Activated naive CD8-positive, alpha-beta T cell treated with anti-CD3 and anti-CD28 coated beads, Interleukin-2, amount 50 U/mL, for 16 hours (primary cell): ENCODE measurements at places on chromosomes 12 and 14.

DNA sequence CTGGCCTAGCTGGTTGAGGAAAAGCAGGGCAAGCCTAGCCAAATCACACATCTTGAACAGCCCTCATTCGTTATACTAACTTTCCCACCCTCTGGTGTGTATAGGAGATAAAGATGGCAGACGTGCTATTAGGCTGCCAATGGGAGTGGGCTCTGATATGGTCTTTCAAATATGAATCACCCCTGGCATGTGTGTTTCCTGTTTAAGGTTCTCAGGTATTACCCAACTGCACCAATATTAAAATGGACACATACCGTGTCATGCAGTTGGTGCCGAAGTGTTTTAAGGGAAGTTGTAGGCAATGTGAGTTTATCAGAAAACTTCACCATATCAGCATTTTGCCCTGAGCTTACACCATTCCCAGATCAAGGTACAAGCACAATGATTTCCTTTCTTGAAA lies 33.4 kb downstream of the CHST11 start:
- no peak for DNase-seq

DNA sequence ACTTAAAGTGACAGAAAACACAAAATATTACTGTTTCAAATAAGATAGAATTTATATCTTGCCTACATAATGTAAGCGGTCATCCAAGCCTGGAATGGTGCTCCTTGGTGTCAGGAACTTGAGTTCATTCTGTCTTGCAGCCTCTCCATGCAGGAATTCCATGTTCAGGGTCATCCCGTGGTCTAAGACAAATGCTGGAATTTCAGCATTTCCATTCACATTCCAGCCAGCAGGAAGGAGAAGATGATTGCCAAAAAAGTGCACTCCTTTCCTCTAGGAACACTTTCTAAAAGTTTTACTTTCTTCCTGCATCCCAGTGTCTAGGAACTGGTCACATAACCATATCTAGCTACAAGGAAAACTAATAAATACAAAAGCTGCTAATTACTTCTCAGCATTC lies 106.3 kb downstream of the PTPRO start:
- DNase-seq: no peak

DNA sequence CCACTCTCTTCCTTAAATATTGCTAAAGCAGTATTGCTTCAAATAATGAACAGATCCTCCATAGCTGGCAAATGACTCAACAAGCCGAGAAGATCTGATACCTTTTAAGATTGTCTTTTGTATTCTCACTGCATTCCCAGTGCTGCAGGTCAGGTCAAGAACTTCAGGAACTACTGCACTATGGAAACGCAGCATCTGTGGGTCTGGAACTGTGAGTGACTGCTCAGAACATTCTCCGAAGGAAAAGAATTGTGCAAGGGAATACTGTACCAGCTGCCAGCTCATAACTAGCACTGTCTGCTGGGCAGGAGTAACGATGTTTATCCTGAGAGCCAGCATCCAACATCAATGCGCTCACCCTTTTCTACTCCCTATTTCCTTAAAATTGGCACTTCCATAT lies 348.0 kb upstream of the SOX5 start:
- DNase-seq: no peak

DNA sequence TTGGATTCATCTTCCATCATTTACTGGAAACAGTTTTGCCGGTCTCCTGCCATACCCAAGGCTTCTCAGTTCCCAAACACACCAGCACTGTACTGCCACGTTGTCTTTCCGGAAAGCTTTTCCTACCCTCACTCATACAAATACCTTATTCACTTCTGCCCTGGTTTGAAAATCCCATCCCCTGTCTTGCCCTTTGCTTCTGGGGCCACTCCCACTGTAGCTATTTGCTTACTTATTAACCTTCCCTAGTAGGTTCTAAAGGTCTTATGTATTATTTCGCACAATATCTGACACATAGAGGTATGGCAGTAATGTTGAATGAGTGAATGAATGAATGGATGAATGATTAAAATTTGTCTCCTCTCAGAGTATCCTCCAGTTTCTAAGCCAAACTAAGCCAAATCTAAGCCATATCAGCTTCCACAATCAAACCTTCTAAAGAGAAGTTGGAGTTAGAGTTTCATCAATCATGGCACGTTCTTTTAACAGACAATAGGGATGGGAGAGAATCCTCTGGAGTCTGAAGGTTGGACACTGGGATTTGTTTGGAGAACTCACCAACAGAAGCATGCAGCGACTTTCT lies 18.6 kb downstream of the TSPAN8 start:
- DNase-seq: no peak

GRCh38 chr14:60508707-60509437 lies at the start of gene SIX6:
Gene SIX6 (plus strand): TSS chr14:60509146. CDS start chr14:60509399, 253 bp downstream.
- DNase-seq: no peak

DNA sequence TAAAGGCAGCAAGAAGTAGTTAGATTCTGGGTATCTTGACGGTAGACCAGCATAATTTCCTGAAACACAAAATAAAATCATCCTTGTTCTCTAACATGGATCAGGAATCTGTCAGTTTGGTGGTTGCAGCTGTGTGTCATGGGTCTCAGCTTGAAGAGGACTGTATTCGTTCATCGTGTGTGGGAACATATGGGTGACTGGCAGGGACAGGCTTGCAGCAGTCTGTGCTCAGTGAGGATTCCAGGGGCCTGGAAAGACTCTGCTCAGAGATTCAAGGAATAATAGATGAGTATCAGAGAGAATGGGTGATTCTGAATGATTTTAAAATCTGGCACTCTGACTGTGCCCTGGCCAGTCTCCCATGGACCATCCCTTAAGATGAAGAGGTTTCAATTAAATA lies 421.6 kb downstream of the APAF1 start:
- DNase-seq: no peak

DNA sequence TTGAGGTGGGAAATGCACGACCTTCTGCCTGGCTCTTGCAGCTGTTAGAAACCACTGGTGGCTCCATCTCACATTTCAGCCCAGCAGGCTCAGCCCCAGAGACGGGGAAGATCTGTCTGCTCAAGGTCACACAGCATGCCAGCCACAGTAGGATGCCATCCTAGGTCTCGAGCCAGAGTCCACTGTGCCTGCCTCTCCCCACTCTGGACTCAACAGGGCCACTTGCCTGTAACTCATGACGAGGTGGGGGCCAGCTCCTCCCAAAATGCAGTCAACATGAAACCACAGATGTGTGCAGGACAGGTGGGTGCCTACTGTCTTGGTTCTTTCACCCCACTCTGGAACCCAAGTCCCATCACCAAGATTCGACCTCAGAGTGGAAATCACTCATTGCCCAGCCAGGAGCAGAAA lies 23.2 kb downstream of the BCL11B start:
- no peak for DNase-seq

DNA sequence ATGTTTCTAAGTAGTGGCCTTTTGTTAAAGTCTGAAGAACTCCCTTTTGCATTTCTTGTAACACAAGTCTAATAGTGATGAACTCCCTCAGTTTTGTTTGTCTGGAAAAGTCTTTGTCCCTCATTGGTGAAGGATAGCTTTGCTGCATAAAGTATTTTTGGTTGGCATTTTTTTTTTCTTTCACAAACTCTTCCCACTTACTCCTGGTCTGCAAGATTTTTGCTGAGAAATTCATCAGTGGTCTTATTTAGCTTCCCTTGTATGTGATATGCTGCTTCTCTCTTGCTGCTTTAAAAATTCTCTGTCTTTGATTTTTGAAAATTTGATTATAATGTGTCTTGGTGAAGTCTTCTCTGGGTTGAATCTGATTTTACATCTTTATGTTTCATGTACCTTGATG lies 22.7 kb downstream of the TRMT5 start:
- DNase-seq: no peak

DNA sequence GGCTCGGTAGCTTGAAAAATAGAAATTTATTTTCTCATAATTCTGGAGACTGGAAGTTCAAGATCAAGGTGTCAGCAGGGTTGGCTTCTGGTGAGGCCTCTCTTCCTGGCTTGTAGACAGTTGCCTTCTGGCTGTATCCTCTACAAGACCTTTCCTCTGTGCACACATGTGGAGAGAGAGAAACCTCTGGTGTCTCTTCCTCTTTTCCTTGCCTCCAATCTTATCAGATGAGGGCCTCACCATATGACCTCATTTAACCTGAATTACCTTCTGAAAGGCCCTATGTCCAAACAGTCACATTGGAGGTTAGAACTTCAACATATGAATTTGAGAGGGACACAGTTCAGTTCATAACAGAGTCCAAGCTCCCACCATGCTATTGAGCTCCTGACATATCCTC lies 166.4 kb downstream of the TTC8 start:
- DNase-seq: no peak

GRCh38 chr12:108173160-108173559 lies 44.1 kb downstream of the WSCD2 start:
- no peak for DNase-seq

GRCh38 chr12:25583545-25583944 lies 30.5 kb upstream of the LMNTD1 start:
- no peak for DNase-seq

- DNase-seq: no peak
Measured at GRCh38 chr14:51205486-51205885, 34.6 kb upstream of the TMX1 start.

GRCh38 chr12:2083008-2083407 lies 30.2 kb downstream of the CACNA1C start:
- DNase-seq: no peak

DNA sequence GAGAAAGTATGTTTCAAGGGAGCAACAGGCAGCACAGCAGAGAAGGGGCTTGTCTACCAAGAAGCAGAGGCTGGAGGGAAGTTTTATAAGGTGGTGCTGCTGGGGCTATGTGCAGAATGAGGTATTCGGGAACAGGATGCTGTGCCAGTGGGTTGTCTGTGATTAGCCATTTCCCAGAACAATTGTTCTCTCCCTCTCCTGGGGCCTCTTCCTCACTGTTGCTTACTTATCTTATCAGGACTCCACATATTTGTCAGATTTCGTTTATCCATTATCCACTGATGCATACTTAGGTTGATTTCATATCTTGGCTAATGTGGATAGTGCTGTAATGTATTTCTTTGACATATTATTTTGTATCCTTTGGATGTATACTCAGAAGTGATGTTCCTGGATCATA lies 195.1 kb upstream of the RTL1 start:
- no peak for DNase-seq

DNA sequence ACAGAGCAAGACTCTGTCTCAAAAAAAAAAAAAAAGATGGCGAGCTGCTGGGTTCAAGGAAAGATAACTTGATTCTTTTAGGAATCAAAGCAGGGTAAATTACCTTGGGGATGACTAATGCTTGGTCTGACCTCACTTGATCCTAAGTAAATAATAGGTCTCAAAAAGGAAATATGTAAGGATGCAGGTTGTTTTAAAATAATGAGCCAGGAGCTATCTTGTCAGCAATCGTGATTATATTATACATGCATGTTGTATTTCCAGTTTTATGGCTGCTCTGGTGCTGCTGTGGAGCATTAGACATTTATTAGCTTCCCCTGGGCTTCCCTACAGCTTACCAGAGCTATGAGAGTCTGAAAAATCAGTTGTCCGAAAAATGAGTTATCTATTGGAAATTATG lies 2.6 kb downstream of the EIF2B2 start:
- no peak for DNase-seq

GRCh38 chr14:90332271-90332584 lies 487 bp upstream of the NRDE2 start:
- DNase-seq: no peak

- DNase-seq: no peak
Measured at GRCh38 chr12:68888243-68888642, 44.7 kb downstream of the CPM start.

- DNase-seq: no peak
Measured at GRCh38 chr14:90681929-90682328, 134.3 kb downstream of the TTC7B start.

- DNase-seq: no peak
Measured at GRCh38 chr12:64431791-64432190, 20.1 kb upstream of the TBK1 start.

GRCh38 chr12:11894890-11895289 lies 175.8 kb upstream of the BCL2L14 start:
- DNase-seq: no peak

DNA sequence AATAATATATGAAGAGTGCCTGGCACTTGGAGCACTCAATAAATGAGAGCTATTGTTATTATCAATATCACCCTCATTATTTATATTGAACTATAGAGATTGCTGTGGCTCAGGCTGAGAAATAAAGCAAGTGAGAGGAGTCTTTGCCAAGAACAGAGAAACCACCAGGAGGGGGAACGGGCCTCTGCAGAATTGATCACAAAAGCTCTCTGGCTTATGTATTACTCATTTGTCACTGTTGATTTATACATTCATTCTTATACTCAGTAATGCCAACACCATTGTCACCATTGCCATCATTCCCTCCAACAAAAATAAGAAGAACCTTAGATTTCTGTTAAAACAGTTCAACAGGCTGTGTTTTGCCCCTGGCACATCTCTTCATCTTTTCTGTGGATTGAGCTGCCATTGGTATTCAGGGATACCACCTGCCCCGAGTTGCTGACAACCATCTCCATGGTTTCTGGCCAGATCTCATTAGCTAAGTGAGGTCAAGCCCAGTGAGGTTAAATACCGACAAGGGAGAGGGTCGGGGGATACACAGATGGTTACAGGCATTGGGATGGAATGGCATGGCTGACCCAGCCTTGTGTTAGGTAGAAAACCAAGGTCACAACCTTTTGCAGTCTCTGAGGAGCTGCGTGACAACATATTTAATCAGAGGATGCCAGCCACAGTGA lies 21.8 kb upstream of the PCNX1 start:
- no peak for DNase-seq

- no peak for DNase-seq
Measured at GRCh38 chr12:56253091-56253490, 5.1 kb downstream of the ANKRD52 start.

GRCh38 chr12:67701121-67701520 lies 52.6 kb downstream of the DYRK2 start:
- DNase-seq: no peak

- DNase-seq: no peak
Measured at GRCh38 chr12:54427106-54427505, 8.0 kb upstream of the ITGA5 start.

- DNase-seq: no peak
Measured at GRCh38 chr12:108955225-108955835, 65.5 kb downstream of the SVOP start.

GRCh38 chr14:60756847-60757246 lies 22.3 kb downstream of the MNAT1 start:
- DNase-seq: no peak

GRCh38 chr12:56358836-56359532 lies 923 bp downstream of the STAT2 start:
- DNase-seq: no peak

DNA sequence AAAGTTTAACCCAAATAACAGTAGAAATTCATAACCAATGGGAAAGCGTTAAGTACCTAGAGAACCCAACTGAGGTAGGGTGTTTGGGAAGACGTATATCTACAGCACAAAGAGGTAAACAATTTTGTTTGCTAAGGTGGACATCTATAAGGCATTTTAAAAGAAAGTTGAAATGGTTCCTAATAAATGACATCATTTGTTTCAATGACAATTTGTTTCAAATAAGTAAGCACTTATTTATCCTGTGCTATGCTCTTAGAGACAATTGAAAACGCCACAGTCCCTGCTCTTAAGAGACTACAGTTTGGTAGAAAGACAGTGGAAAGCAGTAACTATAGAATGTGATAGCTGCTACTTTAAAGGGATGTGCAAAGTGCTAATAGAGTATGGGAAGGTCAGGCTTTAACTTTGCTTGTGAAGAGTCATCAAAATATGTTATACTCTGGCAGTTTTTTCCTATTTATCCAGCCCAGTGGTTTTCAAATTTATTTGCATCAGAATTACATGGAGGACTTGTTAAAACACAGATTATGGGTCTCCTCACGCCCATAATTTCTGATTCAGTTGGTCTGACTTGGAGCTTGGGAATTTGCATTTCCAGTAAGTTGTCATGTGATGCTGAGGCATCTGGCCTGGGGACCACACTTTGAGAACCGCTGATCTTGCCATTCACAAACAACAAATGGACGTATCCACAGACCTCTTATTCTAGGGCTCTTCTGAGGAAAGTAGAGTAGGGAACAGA lies 19.6 kb upstream of the SMCO2 start:
- no peak for DNase-seq
